Activated CD4-positive, CD25-positive, alpha-beta regulatory T cell treated with anti-CD3 and anti-CD28 coated beads, Interleukin-2, amount 50 U/mL, for 16 hours (primary cell): ENCODE measurements at places on chromosomes 5 and 9.

DNA sequence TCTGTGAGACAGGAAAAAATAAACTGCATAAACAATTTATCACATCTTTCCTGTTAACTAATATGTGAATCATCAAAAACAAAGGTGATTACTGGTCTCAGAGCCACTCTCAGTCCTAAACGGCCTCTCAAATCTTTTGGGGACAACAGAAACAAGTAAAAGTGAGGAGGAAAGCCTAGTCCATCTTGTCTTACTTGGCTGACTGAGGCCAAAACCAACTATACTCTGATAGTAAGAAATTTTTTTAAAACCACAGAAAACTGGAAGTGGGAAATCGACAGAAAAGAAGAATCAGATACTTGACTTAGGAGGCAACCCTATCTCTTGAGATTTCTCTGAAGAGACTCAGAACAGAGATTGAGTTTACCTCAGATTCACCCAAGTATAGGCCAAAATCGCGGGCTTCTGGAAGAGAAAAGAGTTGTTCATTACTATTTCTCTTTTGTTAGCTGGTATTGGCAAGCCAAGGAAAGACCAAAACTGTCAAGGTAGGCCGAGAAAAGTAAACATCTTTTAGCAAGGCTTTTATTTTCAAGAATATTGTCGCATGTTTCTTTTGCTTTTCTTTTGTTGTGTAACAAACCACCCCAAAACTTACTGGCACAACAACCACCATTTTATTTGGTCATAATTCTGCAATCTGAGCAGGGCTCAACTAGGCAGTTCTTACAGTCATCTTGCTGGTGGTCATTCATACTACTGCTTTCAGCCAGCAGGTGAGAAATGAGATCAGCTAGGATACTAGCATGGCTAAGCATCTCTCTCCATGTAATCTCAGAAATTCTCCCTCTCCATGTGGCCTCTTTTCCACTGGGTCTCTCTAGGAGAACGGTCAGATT lies 46.1 kb downstream of the RFX3 start:
- no peak for DNase-seq

DNA sequence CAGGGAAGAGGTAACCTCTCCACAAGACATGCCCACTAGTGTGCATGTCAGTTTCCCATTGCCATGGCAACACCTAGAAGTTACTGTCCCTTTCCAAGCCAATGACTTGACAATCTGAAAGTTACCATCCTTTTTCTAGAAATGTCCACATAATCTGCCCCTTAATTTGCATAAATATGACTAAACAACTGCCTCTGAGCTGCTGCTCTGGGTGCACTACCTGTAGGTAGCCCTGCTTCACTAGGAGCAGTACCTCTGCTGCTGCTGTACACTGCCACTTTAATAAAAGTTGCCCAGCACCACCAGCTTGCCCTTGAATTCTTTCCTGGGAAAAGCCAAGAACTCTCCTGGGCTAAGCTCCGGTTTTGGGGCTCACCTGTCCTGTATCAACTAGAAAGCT lies 392.4 kb downstream of the NTRK2 start:
- no peak for DNase-seq

- no peak for DNase-seq
These were observed 273.5 kb upstream of the PTGER4 start for GRCh38 chr5:40405996-40406740.

DNA sequence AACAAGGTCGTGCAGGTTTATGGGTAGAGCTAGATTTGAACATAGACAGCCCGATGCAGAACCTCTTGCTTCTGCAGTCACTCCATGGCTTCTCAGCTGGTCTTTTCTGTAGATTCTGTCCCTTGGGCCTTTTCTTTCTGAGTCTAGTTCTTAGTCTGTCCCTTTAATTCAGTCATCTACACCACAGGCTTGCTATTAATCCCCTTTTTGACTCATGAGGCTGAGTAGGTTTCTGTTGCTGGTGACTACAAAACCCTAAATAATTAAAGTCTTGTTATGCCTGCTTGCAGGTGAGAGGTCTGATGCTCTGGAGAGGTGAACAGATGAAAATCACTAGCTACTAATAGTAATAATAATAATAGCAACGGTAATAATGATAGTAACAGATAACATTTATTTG lies 19.3 kb upstream of the STRBP start:
- no peak for DNase-seq

- no peak for DNase-seq
These were observed 277.0 kb downstream of the SMARCA2 start for GRCh38 chr9:2291980-2292704.

DNA sequence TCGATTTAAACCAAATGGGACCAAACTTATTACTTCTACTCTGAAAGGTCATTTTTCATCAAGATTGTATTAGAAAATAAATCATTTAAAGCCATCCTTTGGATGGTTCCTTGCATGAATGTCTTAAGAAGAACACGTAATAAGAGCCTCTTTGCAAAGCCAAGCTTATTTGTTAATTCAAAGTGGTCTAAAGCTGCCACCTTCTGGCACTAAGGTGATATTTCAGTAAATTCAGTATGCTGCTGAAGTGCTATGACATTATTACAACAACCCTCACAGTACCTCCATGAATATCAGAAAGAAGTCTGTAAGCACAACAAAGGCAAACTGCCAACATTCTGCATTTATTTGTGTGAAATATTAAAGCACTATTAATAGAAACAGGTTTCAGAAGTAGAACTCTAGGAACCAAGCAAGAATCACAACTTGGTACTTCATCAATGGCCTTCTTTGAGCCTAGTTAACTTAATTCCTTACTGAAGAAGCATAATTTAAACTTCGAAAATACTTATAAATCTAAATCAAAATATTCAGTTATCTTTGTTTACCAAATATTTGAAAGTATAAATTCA lies 53.1 kb upstream of the TYRP1 start:
- DNase-seq = no peak

DNA sequence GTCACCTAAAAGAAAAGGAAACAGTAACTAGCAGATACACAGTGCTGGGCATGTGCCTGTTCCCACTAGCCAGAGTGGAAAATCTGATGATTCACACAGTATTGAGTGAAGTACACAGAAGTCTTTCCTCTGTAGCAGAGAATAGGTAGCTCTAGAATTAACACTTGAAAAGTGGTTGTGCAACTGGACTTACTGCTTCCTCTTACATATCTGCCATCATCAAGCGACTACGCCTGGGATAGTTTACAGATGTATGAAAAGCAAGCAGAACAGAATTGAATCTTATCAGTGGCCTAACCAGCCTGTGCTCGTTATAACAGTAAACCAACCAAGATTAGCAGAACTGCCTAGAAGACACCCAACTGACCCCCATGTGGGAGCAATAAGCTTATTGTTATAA lies 130.6 kb downstream of the DTWD2 start:
- no peak for DNase-seq

- DNase-seq = no peak
These were observed 75.3 kb upstream of the PJA2 start for GRCh38 chr5:109485030-109485429.

DNA sequence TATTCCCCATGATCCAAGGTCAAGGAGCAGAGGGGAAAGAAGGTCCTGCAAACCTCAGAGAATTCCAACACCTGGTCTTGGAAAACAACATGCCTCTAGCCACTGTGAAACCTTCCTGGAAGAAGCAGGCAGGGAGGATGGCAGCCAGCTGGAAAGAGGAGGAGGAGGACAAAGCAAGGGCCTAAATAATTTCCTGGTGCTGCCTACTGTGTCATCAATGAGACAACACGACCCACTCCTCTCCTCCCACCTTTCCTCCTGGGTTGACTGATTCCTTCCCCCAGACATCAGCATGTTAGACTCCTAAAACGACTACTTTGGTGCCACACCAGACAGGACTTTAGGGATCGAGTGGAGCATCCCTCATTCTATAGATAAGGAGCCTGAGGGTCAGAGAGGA lies 78.8 kb downstream of the KLHL3 start:
- no peak for DNase-seq

DNA sequence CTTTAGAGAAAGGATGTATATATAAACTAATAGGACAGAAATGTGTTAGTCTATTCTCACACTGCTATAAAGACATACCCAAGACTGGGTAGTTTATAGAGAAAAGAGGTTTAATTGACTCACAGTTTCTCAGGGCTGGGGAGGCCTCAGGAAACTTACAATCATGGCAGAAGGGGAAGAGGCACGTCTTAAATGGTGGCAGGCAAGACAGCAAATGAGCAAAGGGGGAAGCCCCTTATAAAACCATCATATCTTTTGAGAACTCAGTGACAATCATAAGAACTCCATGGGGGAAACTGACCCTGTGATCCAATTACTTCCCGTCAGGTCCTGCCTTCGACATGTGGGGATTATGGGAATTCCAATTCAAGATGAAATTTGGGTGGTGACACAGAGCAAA lies 8.8 kb upstream of the RICTOR start:
- no peak for DNase-seq

DNA sequence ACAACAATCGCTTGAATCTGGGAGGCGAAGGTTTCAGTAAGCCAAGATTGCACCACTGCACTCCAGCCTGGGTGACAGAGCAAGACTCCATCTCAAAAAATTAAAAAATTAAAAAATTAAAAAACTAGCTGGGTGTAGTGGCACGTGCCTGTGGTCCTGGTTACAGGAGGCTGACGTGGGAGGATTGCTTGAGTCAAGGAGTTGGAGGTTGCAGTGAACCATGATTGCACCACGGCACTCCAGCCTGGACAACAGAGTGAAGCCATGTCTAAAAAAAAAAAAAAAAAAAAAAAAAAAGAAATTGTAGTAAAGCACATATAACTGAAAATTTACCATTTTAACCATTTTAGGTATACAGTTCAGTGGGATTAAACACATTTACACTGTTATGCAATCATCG lies 13.1 kb upstream of the CCIN start:
- no peak for DNase-seq

DNA sequence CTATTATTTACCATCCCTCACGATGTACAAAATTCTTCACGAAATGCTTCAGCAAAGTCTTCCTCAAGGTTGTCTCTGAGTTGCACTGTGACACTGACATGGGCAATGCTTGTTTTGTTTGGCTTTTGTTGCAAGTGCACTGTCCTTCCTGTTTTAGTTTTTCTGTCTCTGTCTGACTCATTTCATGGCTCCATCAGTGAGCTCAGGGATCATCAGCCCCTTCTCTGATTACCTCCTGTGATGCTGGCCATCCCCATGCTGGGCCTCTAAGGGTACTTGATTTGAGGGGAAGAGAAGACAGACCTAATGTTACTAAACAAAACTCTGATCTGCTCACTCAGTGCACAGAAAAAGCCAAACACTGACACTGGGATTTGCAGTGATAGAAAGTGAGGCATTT lies 37.6 kb upstream of the STX17 start:
- DNase-seq = no peak

- no peak for DNase-seq
These were observed 345.3 kb upstream of the CD180 start for GRCh38 chr5:67541875-67542274.

DNA sequence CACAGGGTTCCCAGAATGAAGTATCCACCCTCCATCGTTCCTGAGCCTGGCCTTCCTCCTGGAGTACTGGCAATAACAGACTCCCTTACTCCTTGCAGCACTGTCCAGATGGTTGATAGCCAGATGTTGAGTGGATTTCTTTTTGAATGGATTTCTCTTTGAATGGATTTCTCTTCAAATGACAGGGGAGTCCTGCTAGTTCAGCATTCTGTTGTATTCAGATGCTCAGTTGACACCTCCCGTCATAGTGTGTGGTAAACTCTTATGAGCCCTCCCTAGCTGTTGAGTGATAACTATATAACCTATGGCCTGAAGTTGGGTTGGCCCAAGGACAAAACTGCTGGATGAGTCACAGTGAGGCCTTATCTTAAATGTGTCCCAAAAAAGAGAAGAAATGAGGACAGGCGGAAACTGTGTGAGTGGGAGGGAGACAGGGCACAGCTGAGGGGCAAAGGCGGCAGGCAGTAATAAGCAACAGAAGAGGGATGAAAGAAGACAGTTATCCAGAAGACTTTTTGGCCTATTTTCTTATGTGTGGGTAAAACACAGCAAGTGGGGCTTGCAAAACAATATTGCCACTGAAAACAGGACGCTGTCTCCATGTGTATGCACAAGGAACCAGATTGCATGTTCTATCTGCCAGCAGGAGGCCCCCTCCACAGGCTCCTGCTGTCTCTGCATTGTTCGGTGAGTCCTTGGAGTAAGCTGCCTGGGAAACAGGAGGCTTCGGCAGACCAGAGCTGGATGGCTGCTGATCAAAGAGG lies 209.5 kb upstream of the S1PR3 start:
- no peak for DNase-seq

DNA sequence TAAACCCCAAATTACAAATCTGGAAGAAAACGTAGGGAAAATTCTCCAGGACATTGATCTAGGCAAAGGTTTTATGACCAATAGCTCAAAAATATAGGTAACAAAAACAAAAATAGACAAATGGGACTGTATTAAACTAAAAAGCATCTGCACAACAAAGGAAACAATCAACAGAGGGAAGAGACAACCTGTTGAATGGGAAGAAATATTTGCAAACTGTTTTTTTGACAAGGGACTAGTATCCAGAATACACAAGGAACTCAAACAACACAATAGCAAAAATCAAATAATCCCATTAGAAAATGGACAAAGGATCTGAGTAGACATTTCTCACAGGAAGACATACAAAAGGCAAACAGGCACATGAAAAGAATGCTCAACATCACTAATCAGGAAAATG lies 386.3 kb downstream of the ENC1 start:
- no peak for DNase-seq

DNA sequence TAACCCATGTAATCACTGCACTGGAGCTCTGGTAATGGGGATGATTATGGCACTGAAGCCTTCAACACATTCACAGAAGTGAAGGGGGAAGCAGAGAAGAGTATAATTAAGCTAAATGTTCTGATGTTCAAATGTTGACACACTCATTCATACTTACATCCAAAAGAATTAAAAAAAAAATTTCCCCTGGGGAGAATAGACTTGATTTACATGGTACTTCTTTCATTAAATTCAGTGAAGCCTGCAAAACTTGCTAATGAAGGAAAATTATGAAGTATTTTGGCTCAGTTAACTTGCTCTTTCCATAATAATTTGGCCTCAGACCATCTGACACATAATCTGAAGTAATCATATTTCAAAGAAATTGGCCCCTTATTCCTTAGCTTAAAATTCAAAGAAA lies 428.8 kb downstream of the SH3GL2 start:
- DNase-seq = no peak

DNA sequence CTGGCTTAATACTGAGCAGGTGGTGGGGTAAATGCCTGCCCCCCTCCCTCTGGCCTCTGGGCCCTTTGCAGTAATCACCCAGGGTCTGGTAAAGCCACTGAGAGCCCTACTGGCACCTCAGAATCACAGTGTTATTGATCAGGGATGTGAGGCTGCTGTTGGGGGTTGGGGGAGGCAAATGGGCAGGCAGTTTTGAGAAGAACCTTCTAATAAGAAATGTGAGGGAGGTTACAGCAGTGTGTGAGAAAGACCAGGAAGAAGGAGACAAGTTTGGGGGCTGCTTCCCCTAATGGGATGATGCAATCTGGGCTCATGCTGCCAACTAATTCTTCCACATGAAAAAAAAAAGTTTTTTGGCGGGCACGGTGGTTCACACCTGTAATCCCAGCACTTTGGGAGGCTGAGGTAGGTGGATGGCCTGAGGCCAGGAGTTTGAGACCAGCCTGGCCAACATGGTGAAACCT lies 3.1 kb upstream of the B4GALT7 start:
- no peak for DNase-seq
